ENCODE measurements at places on chromosomes 3 and 15. TPM values are rescaled to one million over a fixed set of nuclear protein-coding genes. Genes with fewer than 3 reads are reported as not detected.
A peak's percentile ranks its signal among the peaks of the same experiment; 100 is the strongest.

- DNase-seq = peak; percentile 43
- H3K27ac ChIP-seq = peak overlapping the region; percentile 86
- peaks cover 4% of the 10 kb centered on the region for H3K27me3 ChIP-seq
- peaks cover 26% of the 10 kb centered on the region for H3K36me3 ChIP-seq
- peak overlapping the region; percentile 100 for H3K4me3 ChIP-seq
These were observed 3.2 kb upstream of the SIAH2 start for GRCh38 chr3:150765949-150766720.

The ST8SIA2 gene
- total RNA-seq = not detected

DNA sequence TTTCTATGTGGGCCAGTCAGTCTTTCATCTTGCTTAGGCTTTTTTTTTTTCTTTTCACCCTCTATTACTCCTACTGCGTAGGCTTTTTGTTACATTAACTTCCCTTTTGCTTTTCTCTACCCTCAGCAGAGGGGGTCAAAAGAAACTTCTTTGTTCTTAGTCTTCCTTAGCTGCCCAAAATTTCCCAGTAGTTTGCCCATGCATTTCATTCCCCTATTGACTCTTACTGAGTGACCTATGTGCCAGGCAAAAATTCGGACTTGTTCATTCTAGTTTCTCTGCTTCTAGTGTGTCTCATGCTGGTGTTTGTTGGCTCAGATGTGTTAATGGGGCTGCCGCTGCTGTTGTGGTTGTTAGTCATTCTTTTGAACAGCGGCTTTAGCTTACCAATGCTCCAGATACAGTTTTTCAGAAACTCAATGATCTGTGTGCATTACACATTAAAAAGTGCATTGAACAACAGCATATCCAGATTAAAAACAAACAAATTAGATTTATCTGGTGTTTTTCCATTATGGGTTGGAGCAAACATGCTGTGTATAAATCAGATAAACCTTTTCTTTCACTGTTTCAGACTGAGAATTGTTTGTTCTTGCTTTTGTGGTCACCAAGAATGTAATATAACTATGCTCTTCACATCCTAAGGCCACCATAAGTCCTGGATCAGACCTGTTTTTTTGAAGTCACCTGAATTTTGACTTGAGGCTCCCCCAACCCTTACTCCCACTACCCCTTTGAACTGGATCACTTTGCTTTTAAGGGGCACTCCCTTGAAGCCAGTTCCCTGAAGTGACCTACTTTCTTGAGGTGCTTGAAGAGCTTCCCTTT lies 43.1 kb downstream of the PDE8A start:
- no peak overlapping the region for H3K4me3 ChIP-seq
- peaks cover 3% of the 10 kb centered on the region for H3K36me3 ChIP-seq
- no peak for DNase-seq
- H3K4me1 ChIP-seq = peaks cover 50% of the 10 kb centered on the region
- H3K27me3 ChIP-seq = no peaks in the 10 kb centered on the region
- H3K27ac ChIP-seq = no peak overlapping the region

- H3K27me3 ChIP-seq = no peaks in the 10 kb centered on the region
- H3K4me1 ChIP-seq = peaks cover 21% of the 10 kb centered on the region
- H3K4me3 ChIP-seq = no peak overlapping the region
- peaks cover 25% of the 10 kb centered on the region for H3K36me3 ChIP-seq
These were observed 28.0 kb downstream of the RAD51 start for GRCh38 chr15:40722934-40723333.

The TLR9 gene
- total RNA-seq = 1.4 TPM

DNA sequence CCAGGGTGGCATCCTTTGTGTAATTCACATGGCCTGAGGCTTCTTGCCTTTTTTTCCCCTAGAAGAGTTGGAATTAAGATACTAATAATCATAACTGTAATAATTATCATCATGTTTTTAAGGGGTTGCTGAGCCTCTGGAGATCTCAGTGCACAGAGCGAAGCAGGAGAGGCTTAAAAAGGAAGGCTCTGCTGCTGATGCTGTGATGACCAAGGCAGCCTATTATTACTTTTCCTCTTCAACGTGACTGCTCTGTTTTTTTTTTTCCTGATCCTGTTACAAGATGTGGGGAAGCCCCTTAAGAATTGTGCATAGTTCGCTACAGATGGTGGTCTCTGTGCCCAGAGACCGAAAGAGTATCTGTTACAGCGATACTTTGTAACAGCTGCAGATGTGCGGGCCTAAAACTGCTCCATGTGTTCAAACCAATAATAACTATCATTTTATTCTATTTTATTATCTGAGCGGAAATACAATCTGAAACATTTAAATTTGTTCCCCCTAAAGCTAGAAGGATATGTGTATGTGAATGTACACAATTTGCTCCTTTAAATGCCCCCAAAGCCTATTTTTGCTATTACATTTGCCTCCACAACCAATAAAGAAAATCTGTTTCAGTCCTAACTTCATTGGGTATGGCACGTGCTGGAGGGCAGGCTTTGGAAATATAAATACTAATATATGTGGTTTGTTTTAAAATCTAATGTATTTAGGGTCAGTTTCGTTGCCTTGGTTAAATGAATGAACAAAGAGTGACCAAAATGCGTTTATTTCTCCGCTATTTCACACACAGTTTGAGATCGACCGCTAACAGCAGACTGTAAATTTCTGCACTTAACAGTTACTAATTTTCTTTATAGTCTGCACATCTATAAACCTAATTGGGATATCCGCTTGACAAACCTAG lies 4.6 kb downstream of the SHOX2 start:
- peaks cover 47% of the 10 kb centered on the region for H3K4me1 ChIP-seq
- peaks cover 100% of the 10 kb centered on the region for H3K27me3 ChIP-seq
- H3K36me3 ChIP-seq = peaks cover 4% of the 10 kb centered on the region
- H3K27ac ChIP-seq = no peak overlapping the region

DNA sequence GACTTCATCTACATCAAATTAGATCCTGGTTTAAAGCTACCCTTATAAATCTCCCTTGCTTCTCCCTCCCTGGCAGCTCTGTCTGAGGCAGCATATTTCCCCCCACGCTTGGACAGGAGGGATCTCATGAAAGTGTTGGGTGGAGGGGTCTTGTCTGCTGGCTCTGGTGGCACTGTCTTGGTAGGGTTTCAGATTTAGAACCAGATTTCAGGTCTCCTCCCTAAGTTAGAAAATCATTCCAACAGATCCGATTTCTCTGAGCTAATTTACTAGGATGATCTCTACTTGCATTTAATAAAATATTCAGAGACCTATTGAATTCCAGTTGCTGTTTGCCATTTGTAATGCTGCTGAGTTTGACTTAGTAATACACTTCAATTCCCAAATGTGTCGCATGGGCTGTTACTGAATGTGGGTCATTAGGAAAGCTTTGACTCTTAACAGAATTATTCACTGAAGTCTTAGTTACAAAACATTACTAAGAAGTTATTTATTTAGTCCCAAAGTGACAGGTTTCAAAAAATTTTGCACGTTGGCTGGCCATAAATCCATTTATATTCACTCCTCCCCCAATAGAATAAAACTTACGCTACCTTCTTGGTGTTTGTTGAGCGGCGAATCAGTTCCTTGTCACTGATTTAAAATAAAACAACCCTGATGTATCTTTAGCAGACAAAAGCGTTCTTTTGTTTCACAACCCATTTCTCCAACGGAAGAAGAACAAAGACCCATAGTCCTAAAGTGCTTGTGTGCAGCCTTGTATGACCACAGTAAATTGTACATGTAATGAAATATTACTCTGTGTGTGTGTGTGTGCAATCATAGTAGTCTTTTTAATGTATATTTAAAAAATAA lies 84.5 kb downstream of the TRAK1 start:
- DNase-seq = no peak
- no peaks in the 10 kb centered on the region for H3K27me3 ChIP-seq
- H3K36me3 ChIP-seq = peaks cover 2% of the 10 kb centered on the region
- H3K4me1 ChIP-seq = peaks cover 24% of the 10 kb centered on the region
- no peak overlapping the region for H3K4me3 ChIP-seq

The OR5K2 gene
- total RNA-seq = not detected

- no peak overlapping the region for H3K4me3 ChIP-seq
- DNase-seq = no peak
- H3K27me3 ChIP-seq = peaks cover 16% of the 10 kb centered on the region
- H3K4me1 ChIP-seq = no peaks in the 10 kb centered on the region
These were observed 175.5 kb upstream of the RORA start for GRCh38 chr15:61404567-61404966.

The SLC28A2 gene
- total RNA-seq = not detected

The PPP1R14D gene
- total RNA-seq = not detected

DNA sequence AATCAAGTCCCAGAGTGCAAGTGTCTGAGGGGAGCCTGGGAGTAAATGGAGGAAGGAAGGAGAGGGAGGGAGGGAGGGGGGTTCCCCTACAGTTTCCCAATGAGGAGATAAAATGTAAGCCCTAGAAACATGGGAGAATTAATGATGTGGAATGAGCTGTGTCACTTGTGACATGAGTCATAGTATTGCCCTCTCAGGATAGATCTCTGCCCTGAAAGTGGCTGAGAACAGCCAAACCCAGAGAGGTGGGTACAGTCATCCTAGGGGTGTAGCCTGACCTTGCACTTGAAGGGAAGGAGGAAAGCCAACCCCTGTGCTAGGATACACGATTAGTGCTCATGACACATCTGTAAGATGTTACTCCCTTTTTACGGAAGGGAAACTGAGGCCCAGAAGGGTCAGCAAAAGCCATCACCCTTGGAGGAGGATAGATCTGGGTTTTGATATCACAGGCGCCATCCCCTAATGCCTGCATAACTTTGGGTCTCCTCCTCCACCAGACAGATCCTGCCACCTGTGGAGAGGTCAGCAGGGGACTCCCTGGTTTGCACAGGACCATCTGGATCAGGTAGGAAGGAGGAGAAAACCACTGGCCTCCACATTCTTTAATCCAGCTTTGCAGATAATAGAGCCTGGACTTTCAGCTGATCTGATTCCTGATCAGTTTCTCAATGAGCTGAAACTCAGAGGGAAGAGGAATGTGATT lies 23.1 kb upstream of the USP3 start:
- H3K4me1 ChIP-seq = peaks cover 70% of the 10 kb centered on the region
- H3K27me3 ChIP-seq = no peaks in the 10 kb centered on the region
- no peak overlapping the region for H3K4me3 ChIP-seq
- H3K27ac ChIP-seq = peak overlapping the region; percentile 90
- H3K36me3 ChIP-seq = no peaks in the 10 kb centered on the region

- peaks cover 15% of the 10 kb centered on the region for H3K27me3 ChIP-seq
- H3K4me1 ChIP-seq = no peaks in the 10 kb centered on the region
- no peak overlapping the region for H3K4me3 ChIP-seq
- no peaks in the 10 kb centered on the region for H3K36me3 ChIP-seq
- no peak for DNase-seq
- no peak overlapping the region for H3K27ac ChIP-seq
These were observed 159.0 kb upstream of the TSC22D2 start for GRCh38 chr3:150248888-150249681.

The PRTG gene
- total RNA-seq = not detected

- H3K27me3 ChIP-seq = peaks cover 2% of the 10 kb centered on the region
- H3K4me1 ChIP-seq = peaks cover 21% of the 10 kb centered on the region
- H3K27ac ChIP-seq = no peak overlapping the region
- no peak for DNase-seq
- peaks cover 20% of the 10 kb centered on the region for H3K36me3 ChIP-seq
- no peak overlapping the region for H3K4me3 ChIP-seq
These were observed 24.3 kb downstream of the LRRC28 start for GRCh38 chr15:99275525-99276128.

The TCF12 gene
- 59.4 TPM for total RNA-seq
